ENCODE measurements at places on chromosomes 11 and 22.

DNA sequence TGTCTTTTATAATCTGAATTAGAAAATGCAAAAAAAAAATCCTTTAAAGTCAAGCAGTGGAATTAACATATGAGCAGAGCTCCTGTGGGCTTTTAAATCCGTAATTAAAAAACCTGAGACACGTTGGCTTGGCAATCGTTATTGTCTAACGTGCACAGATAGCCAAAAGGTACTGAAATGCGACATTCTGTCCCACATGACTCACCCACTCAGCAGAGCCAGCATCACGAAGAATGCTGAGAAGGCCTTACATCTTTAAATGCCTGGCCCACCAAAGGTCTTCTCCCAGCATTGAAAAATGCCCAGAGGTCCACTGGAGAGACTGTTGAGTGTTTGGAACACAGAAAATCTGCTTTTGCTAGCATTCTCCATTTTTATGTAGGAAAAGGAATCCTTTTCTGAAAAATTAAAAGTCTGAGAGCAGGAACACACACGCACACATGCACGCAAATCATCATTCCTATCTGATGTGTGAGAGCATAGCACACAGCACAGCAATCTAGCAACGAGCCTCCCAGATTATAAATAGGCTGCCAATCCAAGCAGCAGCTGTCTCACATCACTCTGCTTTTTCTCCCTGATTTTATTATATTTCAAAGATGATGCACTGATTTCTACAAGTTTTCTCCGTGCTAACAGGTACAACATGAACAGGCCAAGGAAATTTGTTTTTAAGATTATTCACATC is 94.5 kb downstream of the PHF21A start:
- no peak for DNase-seq

DNA sequence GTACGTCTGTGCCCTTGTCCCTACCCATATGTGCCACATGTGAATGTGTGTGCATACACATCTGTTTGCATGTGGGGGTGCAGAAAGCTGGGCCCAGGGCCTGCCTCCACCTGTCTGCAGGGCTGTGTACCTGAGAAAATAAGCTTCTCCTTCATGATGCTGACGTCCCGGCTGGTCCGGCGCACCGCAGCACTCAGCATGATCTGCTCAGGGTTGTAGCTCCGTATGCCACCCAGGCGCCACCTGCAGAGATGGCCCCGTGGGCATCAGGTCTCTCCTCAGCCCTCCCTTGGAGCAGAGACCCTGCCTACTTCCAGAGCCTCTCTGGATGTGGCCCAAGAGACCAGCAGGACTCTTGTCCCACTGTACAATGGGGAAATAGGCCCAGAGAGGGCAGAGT is 3.8 kb upstream of the KLHL35 start:
- no peak for DNase-seq

DNA sequence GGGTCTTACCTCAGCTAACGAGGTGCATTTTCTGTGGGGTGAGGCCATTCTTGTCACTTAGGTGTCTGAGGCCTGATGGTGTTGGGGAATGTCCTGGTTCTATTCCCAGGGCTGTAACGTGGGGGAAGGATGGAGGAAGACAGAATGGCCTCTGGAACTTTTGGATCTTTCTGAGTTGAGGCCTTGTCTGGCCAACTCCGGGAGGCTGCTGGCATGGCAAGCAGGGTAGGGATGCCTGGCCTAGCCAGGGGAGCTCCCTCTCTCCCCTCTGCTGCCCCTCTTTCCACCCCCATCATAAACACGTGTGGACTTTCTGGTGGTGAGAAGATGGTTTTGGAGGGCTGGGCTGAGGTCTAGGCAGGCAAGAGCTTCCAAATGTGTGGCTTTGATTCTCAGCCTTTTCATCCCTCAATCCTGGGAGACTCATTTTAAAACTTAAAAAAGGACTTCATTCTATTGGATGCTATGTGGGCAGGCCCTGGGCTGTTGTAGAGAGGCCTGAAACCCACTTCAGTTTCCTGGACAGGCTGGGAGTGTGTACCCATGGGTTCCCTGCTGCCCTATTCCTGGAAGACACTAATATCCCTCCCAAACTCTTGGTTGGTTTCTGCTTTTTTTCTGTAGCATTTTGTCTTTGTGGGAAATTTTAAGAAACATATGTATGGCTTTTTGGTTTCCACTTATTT is 30.9 kb downstream of the ZBTB16 start:
- DNase-seq, result no peak

- DNase-seq, result no peak
These were observed 728.9 kb downstream of the JRKL start for GRCh38 chr11:97118614-97119200.

DNA sequence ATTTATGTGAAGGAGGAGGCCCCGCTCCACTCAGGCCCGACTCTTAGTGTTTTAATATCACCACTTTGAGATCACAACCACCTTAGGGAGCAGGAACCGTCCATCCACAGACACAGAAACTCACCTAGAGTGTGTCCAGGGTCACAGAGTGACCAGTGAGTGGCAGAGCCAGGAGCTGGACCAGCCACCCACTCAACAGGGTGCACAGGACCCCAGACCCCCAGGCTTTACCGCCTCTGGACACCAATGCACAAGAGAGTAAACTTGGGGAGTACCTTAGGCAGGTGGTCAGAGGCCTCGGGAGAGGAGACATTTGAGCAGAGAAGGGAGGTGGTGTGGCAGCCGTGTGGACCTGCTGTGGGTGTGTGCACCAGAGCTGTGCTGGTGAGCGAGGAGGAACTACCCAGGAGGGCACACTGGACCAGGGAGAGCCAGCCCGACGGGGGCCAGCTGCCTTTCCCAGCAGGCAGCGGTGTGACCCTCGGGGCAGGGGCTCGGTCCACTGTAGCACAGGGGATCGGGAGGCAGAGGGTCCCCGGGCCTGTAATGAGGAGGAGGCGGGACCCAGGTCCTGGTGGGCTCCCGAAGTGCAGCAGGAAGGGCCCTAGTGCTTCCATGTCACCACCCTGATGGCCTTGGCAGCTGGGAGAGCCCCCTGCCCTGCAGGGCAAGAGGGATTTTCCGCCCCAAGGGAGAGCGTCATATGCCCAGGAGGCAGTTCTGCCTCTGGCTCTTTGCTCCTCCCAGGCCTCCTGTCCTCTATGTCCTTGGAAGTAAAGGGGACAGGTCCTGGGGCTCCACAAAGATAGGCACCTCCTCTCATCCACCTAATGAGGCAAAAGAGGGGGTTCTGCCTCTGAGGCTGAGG is 7.5 kb upstream of the NLRP6 start:
- DNase-seq, result no peak

DNA sequence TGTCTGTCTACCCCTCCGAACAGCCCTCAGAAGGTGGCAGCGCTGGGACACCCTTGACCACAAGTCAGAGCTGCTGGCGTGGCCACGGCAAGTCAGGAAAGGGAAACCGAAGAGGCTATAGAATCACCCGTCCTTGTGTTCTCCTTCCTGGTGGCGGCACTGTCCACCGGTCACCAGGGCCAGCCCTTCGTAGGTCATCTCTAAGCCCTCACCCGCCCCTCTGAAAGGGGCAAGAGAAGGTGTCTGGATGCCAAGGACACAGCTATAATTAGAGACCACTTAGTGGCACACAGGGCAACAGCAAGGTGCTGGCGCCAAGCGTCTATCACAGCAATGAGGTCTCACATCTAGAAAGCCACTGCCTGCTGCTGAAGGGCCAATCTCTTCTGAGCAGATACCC is 320.9 kb downstream of the SHANK2 start:
- no peak for DNase-seq

GRCh38 chr22:44033694-44034093 is 9.6 kb downstream of the PARVB start:
- no peak for DNase-seq

DNA sequence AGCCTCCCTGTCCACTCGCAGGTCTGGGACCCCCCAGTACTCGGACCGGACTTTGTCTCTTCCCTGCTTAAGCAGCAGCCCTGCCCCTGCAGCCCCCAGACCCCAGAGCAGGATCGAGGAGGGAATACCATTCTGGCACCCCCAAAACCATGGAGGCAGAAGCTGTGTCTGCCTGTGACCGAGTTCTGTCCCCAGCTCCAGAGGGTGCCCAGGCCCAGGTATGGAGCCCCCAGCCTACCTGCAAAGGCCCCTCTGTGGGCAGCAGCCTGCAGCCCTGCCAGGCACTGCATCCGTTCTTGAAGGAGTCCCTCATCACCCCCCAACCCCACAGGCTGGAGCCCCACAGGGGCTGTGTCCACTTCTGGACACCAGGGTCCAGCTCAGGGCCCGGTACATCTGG is 163.8 kb downstream of the BRD1 start:
- peak; percentile 23 for DNase-seq

DNA sequence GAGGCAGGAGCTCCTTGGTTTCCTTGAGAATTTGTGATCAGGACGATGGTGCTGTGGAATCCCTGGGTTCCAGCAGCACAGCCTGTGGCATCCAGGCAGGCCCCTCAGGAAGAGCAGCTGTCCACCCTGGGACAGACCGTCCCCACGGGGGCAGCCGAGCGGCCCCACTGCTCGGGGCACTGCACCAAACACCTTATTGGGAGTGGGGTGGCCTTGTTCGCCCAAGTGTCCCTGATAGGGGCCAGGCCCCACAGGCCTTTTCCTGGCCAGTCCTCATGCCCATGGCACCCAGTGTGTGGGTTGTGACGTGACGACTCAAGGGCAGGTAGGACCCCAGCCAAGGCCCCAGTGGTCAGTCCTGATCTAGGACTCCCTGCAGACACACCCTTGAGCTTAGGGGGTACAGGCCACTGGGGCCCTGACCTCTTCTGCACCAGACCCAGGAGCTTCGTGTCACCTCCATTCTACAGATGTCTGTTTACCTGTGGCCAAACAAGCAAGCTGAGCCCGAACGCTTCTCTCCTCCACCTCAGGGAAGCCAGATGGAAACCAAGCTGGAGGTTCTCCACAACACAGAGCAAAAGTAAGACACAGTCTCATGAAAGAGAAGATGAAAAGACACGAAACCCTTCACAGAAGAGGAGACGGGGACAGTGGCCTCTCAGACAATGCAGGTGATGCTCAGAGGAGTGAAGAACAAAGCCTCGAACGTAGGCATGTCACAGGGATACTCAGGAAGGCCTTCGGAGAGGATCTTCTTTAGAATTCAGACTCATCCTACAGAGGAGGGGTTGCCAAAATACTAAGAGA is 1.6 kb upstream of the BRD1 start:
- DNase-seq, result no peak

GRCh38 chr22:40635940-40636379 is 559 bp downstream of the MRTFA start:
- peak; percentile 17 for DNase-seq

GRCh38 chr11:19453651-19454257 is 213.0 kb upstream of the E2F8 start:
- DNase-seq, result no peak

DNA sequence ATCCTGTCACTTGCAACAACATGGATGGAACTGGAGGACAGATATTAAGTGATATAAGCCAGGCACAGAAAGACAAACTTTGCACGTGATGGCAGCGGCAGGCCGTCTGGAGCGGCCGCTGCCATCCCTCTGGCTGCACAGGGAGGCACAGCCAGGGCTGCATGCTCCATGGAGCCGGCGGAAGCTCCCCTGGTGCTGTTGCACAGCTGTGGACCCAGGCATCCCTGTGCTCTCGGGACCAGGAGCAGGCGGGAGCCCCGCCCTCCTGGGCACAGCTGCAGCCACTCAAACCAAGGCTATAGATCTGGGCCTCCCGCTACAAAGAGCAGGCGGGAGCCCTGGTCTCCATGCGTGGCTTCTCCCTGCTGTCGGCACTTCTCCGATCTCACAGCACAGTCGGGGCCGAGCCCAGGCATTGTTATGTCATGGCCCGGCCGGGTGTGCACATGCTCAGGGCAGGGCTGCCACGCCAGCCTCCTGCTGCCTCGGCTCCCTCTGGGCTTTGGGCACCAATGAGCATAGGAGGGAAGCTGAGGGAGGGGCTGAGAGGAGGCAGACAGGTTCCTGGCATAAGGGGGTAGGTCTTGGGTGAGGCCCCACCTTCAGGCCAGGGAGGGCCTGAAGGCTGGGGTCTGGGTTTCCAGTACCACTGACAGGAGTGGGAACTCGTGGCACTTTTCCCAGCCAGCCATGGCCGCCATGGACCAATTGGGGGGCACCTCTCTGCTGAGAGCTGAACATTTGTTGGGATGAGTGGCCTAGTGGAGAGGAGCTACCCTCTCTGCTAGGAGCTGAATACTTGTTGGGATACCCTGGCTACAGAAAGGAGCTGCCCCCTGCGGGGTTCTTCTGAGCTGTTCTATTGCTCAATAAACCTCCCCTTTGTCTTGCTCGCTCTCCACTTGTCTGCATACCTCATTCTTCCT is 16.7 kb downstream of the RRP8 start:
- peak; percentile 82 for DNase-seq

- no peak for DNase-seq
These were observed 8.5 kb downstream of the AMOTL1 start for GRCh38 chr11:94776351-94777321.

DNA sequence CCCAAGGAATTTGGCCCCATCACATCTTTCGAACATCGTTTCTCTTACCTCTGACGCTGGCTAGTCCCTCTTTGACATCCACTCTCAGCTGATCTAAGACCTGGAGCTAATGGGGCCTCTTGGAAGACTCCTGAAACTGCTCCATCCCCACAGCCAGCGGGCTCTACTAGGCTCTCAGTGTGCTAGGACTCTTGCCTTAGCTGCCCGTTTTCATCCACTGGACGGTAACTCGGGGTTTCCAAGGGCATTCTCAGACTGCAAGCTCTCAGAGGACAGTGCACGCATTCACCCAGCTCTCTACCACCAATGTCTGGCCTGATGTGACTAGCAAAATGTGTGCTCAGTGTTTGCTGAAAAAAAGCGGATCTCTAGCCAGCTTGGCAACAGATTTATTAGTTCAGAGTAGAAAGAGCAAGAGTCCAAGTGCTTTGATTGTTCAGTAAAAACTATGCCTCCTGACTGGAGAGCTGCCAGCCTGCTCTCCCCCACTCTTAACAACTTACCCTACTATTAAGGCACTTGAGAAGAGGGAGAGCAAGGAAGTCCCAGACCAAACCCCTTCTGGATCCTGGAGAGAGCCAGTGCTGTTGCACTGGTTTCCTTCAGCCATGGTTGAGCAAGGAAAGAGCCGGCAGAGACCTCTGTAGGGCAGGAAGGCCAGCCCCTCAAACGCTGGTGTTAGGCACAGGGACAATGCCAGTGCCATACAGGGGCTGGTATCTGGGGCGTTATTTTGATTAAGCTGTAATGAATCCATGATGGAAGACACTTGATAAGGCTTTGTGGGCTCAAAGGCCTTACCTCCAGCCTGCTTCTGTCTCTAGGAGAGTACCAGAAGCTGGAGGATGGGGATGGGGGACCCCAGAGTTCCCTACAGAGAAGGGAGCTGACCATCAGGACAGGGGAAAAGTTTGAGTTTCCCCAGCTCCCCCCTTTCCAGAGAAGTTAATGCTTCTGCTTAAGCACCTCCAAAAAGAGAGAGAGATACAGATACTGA is 9.2 kb downstream of the RELA start:
- no peak for DNase-seq

DNA sequence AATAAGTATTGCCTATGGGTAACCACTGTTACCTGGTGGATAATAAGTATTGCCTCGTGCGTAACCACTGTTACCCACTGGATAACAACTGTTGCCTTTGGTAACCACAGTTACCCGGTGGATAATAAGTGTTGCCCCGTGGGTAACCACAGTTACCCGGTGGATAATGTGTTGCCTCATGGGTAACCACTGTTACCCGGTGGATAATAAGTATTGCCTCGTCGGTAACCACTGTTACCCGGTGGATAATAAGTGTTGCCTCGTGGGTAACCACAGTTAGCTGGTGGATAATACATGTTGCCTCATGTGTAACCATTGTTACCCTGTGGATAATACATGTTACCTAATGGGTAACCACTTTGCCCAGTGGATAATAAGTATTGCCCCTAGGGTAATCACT is 9.8 kb upstream of the NXPE4 start:
- DNase-seq, result no peak
